HEK293T (cell line): ENCODE measurements at places on chromosomes 3 and 15.

DNA sequence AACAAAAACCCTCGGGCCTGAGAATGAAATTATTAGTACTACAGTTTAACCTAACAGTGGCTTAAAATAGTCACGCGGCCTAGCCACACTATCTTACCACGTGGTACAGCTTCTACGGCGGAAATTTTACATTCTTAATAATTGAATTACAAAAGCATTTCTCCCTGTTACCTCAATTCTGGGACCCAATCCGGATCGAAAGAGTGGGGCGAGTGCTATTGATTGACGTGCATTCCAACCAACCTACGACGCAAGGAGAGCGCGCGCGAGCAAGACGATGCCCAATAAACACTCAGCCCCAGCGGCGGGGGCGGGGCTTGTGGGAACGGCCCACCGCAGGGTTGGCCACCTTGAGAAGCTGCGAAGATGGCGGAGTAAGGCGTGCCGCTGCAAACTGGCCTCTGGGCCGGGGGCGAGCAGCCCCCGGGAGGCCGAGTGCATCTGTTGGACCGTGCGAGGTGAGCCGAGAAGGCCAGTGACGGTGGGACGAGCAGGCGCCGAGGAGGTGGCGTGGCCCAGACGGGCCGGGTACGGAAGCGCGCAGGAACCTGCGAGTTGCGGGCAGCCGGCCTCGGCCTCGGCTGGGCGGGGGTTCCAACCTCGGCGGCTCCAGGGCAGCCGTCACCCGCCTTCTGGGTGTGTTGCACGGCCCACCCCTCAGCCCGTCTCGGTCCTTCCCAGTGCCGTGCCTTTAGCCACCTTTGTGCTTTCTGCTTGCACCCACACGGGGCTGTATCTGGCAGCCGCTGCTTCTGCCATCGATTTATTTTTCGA is 48.6 kb downstream of the OIP5 start:
- peak; percentile 93 for DNase-seq

DNA sequence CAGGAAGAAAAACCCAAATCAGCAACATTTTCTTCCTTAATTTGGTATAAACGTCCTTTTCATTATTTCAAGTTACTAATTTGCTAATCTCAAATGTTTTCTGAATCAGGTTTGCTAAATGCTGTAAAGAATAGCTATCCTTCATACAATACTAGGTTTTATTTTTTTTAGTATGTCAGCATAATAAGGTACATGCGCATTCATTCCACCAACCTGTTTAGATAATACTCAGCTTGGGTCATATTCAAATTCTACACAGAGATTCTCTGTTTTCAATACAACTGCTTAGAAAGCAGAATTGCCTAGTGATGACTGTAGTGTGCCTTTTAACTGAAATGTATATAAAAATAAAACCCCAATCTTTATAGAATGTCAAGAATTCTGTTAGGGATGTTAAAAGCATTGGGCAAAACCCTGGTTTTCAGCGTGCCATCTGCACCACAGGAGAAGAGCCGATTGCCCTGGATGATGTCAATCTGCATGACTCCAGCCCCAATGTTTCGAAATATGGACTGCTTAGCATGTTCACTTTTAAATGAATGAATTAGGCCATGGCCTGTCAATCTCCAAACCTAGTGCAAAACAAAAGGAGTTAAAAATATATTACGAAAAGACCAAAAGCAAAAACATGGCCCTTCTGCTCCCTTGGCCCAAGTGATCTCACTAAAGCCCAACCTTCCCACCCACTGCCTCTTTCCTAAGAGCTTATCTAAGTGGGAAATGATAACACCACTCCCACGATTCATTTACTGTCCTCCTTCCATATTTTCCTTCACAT is 107.4 kb downstream of the GLDN start:
- DNase-seq = no peak

DNA sequence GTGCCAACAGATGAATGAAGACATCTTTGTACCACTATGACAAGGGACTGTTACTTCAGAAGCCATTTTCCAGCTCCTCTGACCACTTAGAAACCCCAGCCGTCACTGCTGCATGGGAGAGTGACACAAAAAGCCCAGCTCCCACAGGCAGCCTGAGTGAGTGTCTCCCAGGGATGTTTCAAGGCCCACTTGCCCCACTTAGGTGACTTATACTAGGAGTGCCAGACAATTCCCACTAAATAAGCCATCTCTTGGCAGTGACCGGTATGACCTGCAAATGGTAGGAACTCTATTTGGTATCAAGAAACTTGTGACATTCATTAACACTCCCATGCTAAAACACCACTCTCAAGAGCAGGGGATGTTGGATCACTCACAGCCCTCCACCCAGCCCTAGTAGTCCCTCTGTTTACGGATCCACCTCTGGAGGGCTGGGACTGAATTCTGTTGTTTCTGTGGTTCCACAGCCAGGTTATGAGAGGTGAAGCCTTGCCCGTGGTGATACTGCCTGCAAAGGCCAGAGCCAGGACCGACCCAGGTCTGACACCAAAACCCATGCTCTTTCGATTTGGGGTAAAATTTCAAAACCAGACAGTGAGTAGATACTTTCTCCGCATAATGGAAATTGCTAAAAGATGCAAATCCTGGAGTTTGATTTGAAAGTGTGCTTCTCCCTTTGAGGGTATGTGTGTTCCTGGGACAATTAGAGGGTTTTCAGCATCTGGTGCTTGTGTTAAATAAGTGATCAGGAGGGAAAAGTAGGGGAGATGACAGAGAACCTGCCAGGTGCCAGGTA is 14.5 kb downstream of the RBP1 start:
- DNase-seq = no peak

GRCh38 chr3:38114052-38114874 is 22.7 kb downstream of the ACAA1 start:
- no peak for DNase-seq

- DNase-seq = no peak
Observed at GRCh38 chr3:144466114-144466513, 494.5 kb downstream of the DIPK2A start.

DNA sequence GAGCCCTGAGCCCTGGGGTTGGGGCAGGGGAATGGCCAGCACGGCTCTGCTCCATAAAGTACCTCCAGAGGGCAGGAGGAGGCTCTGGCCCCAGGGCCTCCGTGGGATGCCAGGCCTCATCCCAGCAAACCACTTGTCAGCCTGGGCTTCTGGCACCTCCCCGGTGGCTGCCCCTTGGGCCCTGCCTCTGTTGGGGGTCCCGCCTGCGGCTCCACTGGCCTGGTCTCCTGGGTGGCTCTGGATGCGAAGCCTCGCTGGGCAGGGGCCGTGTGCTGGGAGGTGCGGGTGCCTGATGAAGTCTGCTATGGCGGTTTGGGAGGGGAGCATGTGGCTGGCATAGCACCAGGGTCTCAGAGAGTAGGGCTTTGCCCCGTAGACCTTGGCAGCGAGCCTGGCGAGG is 37.6 kb downstream of the PLXNA1 start:
- no peak for DNase-seq

GRCh38 chr3:154976072-154976983 is 103.8 kb upstream of the MME start:
- no peak for DNase-seq

DNA sequence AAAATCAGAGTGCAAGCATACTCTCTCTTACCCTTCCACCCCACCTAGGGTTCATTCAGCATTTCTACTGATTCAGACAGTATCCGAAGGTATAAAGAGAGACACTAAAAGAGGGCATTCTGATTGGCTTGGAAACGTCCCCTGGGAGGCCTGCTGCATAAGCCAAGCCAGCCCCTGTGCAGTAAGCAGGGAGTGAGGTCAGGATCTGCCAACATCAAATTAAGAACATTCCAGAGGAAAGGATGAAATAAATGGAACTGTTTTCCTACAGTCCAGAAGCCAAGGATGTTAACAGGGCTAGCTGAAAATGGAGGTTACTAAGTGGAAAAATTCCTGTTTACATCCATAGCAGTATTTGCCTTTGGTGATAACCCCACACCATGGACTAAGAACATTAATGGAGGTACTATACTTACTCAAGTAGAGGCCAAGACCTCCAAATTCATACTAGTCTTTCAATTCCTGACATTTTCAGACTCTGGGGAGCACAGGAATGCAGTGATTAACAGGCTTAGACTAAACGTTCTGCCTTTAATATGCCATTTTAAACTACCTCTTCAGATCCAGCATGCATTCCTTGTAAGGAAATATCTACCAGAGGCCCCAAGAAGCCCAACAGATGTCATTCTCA is 34.5 kb downstream of the NPTN start:
- DNase-seq = no peak

GRCh38 chr3:197511853-197512635 is 43.7 kb downstream of the BDH1 start:
- no peak for DNase-seq

- peak; percentile 90 for DNase-seq
Observed at GRCh38 chr15:76139368-76140073, 79.7 kb downstream of the TMEM266 start.

- DNase-seq = no peak
Observed at GRCh38 chr3:164064298-164064697, 1014.0 kb downstream of the SI start.

DNA sequence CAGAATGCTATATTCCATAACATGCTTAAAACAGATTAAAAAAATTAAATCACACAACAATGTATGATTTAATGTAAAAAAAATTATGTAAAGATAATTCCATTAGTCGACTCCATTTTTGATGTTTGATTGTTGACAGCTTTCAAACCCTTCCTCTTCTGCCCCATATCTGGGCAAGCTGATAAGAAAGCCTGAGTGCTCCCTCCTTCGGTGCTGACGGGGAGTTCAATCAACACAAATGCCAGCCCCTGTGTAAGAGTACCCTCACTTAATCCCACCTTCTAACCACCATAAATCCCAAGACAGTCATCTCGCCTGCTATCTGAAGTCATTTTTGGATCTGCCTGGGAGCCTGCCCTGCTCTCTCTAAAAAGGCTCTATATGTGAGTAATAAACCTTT is 59.8 kb upstream of the IP6K2 start:
- no peak for DNase-seq

DNA sequence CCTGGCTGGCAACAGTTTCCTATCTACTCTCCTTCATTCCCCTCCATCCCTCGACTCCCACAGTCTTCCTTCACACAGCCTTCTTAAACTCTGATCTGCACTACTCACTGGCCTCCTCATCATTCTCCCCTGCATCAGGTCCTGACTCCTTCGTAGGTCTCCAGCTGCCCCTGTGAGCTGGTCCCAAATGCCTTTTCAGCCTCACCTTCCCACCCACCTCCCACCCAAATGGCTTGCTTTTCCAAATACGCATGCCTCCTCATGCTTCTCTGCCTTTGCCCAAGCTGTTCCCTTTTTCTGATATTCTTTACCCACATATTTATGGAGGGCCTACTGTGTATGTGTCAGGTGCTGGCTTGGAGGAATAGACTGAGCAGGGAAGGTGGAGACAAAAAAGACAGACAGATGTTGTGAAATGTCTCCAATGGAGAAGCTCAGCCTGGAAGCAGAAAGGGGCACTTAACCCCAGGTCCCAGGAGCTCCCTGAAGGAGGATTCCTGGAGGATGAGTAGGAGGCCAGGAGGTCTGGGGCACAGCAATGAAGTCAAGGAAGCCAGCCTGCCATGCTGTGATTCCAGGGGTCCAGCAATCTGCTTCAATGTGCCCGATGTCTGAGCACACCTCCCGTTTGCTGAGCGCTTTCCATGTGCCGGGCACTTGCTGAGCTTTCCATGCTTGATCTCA is 252.2 kb downstream of the SHQ1 start:
- DNase-seq = no peak

- DNase-seq = no peak
Observed at GRCh38 chr15:81863162-81863561, 182.7 kb downstream of the MEX3B start.

GRCh38 chr3:53242155-53242554 is 13.7 kb downstream of the TKT start:
- no peak for DNase-seq

DNA sequence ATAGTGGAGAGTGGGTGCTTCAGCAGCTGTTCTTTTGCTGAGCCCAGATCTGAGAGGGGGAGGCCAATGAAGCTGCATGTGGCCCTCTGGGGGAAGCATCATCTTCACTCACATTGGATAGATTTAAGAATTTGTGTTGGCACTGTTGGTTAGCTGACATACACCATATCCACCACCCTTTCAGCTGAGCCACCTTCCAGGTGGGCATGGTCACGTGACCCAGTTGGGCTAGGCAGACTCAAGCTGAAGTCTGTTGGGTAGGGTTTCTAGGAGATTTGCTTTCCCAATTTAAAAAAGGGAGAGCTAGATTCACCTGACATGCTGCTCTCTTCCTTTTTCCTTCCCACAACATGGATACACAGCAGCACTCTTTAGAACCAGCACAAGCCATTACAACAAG is 311.0 kb downstream of the CHST2 start:
- DNase-seq = no peak

DNA sequence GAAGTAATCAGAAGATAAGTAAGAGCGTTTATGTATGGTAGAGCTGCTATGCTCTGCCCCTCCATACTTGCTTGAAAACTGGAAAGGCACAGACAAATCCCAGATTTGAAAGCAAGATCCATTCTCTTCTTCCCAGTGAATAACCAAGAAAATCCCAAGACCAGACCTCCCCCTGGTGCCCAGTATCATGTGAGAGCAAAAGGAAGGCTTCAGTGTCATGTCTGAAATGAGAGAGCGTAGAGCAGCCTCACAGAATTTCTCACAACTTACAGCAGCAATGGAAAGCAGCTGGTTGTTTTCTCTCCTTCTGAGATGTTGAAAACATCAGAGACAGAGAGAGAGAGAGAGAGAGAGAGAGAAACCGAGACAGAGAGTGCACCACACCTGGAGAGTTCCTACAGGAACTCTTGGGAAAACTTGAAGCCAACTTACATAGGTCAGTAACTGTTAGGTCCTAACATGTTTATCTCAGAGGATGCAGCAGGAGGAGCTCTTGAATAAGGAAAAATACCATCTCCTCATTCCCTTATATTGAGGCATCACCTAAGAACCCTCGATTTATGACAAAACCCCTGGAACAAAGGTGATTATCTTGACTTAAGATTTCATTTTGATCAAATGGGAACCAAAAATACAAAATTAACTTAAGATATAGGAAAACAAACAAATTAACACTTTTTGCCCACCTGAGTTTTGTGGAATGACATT is 273.3 kb downstream of the NSUN3 start:
- peak; percentile 48 for DNase-seq

GRCh38 chr15:40445421-40445922 is 4.7 kb downstream of the BAHD1 start:
- no peak for DNase-seq

GRCh38 chr15:98649472-98650416 is 1.4 kb downstream of the IGF1R start:
- DNase-seq = peak; percentile 31

GRCh38 chr3:32106929-32107362 is 526 bp downstream of the GPD1L start:
- DNase-seq = no peak
